ENCODE measurements at places on chromosomes 13 and 19.
A peak's percentile ranks its signal among the peaks of the same experiment; 100 is the strongest.

- peak; percentile 33 for DNase-seq
Measured at GRCh38 chr13:79522583-79522982, 41.6 kb downstream of the NDFIP2 start.

- DNase-seq: no peak
Measured at GRCh38 chr13:51818781-51819511, 15.0 kb upstream of the DHRS12 start.

DNA sequence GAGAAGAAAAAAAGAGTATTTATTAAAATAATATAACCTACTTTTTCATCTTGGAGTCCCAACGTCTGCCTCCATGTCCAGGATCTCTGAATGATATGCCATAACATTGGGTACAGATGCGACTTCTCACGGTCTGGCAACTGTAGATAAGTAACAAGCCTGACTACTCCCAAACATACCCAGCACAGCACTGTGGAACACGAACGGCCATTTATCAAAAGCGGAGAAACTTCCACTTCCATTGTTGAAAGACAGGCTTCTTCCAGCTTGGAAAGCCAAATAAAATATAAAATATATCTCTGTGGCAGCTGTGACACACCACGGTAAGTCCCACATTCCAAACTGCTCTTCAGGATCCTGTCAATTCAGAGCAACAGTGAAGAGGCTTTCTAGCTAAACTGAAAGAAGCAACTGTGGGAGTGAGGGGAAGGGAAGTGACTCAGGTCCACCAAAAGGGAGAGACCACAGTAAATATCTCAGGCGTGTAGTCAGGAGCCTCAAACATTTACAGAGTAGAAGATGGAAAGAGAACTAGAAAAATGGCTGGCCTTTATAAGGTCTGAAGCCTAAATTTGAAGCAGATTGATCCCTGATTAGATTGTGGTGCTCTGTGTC, 331.7 kb downstream of the LIG4 start:
- peak; percentile 40 for DNase-seq

GRCh38 chr19:45508417-45508860, 1.2 kb downstream of the VASP start:
- DNase-seq: no peak

DNA sequence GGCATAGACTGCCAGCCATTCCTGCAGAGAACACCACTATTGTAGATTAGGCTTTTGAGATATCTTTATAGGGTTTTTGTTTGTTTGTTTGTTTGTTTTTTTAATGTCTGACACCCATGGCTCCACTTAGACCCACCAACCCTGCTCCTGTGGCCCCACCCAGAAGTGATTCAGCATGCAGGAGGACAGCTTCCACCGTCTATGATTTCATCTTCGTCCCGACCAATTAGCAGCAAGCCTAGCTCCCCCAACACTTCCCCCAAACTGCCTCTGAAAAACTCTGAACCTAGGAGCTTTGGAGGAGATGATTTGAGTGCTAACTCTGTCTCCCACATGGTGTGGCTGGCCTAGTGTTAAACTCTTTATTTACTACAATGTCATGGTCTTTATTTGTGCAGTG, 108.3 kb upstream of the RXFP2 start:
- no peak for DNase-seq

GRCh38 chr13:97280478-97280877, 58.3 kb downstream of the MBNL2 start:
- DNase-seq: peak; percentile 34

GRCh38 chr19:1041835-1042685, 2.2 kb downstream of the ABCA7 start:
- DNase-seq: peak; percentile 84

- DNase-seq: peak; percentile 52
Measured at GRCh38 chr19:51751655-51752054, at the start of gene FPR1. Gene FPR1, minus strand, starts transcription at chr19:51751878. Its CDS starts 4,884 bp downstream, at chr19:51746994.

GRCh38 chr13:111346101-111346680, 25.7 kb downstream of the TEX29 start:
- no peak for DNase-seq

- DNase-seq: no peak
Measured at GRCh38 chr13:67395577-67395976, 165.4 kb upstream of the PCDH9 start.

DNA sequence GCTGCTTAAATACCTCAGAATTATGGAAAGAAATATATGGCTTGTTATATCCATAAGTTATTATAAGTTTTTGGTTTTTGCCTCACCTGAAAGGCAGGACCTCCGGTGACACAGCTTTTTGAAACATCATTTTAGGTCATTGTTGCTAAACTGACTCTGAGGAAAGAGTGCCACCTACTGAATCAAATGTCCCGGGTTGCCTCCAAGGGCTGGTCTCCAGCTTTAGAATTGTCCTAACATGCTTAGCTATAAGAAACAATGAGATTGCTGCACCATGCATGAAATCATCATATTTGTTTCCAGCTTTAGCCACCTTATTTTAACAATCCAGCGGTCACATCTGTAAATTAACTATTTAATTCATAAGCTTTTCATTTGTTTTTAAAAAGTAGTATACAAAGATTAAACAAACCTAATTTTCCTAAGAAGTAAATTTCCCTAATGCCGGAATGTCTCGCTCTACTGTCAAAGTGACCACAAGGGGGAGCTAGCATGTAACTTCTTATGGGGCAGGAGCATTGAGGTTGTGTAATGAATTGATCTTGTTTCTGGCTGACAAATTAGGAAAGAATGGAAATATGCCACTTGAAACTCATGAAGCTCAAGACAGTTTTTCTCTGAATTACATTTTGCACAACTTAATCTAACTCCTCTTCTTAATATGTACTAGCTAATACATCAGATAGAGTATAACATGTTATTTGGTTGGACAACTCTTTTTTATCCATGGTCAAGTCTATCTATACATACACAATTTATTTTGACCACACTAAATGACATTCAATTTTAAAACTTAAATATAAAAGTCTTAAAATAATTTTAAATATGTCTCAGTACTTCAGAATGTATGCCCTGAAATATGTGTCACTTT, 6.7 kb upstream of the PCDH17 start:
- DNase-seq: peak; percentile 42

DNA sequence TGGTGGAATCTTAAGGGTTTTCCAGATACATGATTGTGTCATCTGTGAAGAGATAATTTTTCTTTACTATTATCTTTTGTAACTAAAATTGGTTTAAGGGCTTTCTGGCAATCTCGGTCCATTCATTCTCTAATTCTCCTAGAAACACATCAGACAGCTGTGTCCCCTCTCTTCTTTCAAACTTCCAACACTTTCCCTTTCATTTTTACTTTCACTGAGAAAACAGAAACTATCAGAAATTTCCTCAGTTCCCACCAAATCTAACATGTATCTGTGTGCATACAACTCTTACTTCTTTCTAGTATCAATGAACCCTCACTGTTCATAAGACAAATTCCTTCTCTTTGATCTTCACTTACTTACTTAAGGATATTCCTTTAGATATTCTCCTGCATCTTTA, 40.2 kb downstream of the KCNRG start:
- DNase-seq: peak; percentile 45

GRCh38 chr13:113031465-113031864, 62.5 kb downstream of the MCF2L start:
- DNase-seq: no peak

DNA sequence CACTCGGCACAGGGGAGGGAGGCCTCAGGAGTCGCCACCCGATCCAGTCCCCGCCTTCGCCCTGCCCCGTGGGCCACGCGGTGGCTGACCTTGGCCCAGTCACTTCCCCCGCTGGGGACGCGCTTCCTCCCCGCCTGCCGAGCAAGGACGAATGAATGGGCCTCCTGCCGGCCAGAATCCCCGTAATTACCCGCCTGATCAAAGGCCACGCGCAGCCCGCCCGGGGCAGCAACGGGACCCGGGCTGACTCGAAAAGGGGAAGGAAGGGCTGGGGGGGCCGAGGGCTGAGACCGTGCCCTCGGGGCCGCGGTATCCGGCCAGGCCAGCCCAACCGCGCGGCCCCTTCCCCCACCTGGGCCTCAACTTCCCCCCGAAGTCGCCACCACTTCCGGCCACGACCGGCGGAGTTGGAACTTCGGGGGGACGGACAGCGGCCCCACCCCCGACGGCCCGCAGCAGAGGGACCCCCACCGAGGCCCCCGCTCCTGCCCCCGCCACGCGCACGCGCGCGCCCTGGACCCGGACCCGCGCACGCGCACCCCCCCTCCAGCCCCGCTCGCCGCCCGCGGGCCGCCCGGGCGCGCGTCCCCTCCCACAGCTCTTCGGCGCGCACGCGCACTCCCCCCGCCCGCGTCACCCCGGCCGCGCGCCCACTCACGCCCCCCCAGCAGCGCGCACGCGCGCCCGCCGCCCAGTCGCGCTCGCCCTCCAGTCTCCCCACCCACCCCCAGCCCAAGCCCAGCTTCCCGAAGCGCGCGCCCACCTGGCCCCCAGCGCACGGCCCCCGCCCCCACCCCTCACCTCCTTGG, 520 bp downstream of the ZNF787 start:
- peak; percentile 69 for DNase-seq

GRCh38 chr13:101655435-101655834, 203.0 kb downstream of the ITGBL1 start:
- DNase-seq: no peak

Data from fibroblast of villous mesenchyme (primary cell).